ENCODE measurements at places on chromosomes 7 and 10.

GRCh38 chr7:50782375-50783208 is at the start of gene GRB10:
GRB10 (minus strand) TSS chr7:50782896; CDS start chr7:50732322, 50,574 bp downstream.
- DNase-seq: no peak

GRCh38 chr10:21740989-21741388 is 207.0 kb downstream of the MLLT10 start:
- DNase-seq: no peak

- DNase-seq: no peak
Measured at GRCh38 chr7:90424720-90425119, 21.5 kb downstream of the CLDN12 start.

GRCh38 chr10:66827353-66827752 is 98.5 kb upstream of the LRRTM3 start:
- DNase-seq: no peak

- no peak for DNase-seq
Measured at GRCh38 chr7:101488826-101489572, 126.3 kb downstream of the COL26A1 start.

GRCh38 chr10:113274176-113274829 is 278.6 kb upstream of the HABP2 start:
- DNase-seq: no peak

DNA sequence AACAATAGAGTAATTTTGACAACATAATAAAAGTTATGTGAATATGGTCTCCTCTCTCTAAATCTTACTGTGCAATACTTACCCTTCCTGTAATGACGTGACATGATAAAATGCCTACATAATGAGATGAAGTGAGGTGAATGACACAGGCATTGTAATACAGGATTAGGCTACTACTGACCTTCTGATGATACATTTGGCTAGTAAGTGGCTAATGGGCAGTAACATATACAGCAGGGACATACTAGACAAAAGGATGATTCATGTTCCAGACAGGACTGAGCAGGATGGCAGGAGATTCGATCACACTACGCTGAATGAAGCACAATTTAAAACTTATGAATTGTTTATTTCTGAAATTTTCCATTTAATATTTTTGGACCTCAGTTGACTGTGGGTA is 4.7 kb downstream of the C10orf88 start:
- no peak for DNase-seq

- DNase-seq: peak; percentile 22
Measured at GRCh38 chr10:98636921-98637329, 190.2 kb upstream of the HPS1 start.

GRCh38 chr10:119491966-119492757 is 50.4 kb downstream of the RGS10 start:
- no peak for DNase-seq

- no peak for DNase-seq
Measured at GRCh38 chr7:27826357-27826756, 86.4 kb downstream of the TAX1BP1 start.

- DNase-seq: peak; percentile 79
Measured at GRCh38 chr7:117132321-117133120, 179.2 kb downstream of the ST7 start.

DNA sequence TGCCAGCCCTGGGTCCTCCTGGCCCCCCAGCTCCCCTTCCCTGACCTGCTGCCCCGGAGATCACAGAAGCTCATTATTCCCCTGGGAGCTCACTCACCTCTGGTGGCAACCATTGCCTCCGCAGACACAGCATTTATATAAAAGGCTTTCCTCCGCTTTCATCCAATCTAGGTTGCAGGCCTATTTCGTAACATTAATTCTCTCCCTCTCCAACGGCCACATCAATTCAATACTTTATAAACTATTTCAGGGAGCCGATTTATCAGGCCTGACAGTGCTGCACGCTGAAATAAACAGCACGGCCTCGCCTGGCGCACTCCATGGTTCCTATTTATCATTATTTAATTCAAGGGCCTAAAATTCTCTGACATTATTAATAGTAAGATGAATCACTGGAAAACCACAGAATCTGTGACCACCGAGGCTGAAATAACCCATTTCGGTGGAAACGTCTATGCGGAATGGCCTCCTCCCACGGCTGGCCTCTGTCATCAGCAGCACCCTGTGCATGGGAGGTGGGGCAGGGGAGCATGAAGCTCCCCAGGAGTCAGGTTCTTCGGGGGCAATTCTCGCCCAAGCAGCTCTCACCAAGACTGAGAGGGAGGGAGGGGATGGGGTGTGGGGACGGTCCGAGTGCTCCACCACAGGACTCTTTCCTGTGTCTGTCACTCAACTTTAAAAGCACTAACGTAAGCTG is 249.3 kb upstream of the PFKP start:
- no peak for DNase-seq

DNA sequence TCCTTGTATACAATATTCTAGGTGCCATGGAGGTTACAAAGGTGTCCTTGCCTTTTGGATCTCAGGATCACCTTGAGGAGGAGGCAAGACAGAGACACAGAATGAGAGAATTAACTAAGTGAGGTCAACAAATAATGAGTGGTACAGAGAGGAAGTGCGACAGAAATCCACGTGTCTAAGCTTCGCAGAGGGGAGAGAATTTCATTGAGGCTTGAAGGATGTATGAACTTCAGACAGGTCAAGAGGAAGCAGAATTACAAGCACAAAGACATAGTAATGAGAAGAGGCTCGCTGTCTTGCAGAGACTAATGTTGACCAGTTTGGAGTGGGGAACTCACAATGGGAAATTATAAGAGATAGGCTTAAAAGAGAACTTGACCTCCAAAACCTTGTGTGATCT is 308.7 kb downstream of the FRMD4A start:
- DNase-seq: no peak

DNA sequence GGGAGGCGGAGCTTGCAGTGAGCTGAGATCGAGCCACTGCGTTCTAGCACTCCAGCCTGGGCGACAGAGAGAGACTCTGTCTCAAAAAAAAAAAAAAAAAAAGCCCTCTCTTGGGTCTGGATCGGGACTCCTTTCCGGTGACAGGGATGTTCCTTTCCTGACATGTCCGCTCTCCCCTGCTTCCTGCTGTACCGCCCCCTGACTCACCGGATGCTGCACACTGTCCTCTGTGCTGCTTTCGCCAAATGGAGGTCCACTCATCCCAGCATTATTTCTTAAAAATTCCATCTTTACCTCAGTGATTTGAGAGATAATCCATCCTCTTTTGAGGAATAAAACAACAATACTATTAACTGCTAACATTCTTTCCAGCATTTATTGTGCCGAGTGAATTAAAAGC is 113.8 kb upstream of the EEPD1 start:
- no peak for DNase-seq

DNA sequence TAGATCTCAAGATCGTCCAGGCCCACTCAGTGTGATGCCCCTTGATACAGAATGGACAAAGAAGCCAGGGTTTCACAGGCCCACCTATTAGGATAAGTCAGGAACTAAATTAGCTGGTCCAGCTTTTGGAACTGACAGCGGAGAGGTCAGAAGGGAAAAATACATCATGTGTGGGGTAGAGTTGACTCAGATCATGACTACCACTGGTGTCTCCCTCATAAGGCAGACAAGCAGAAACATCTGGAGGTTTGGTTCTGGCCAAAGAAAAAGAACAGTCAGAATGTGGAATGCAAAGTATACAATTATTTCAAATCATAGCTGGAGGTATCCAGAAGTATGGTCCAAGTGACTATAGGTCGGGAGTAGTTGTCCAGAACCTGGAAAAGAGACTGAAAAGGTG is 621.1 kb upstream of the CELF2 start:
- no peak for DNase-seq

DNA sequence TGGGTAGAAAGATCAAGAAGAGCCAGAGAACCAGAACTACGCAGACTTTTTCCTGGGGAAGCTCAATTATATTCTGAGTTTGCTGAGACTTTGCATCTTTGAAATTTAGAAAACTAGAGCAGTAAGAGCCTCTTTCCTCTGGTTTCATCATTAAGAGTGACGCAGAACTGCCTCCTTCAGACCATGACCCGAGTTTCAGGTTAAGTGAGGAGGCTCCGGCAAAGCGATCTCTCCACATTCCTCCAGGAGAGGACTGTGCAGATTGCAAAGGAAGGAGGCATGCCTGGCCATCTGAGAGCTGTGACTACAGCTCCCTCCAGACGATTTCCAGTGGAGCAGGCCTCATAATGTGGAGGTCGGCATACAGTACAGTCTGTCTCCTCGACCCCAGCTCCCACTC is 115.8 kb upstream of the LANCL2 start:
- DNase-seq: no peak

DNA sequence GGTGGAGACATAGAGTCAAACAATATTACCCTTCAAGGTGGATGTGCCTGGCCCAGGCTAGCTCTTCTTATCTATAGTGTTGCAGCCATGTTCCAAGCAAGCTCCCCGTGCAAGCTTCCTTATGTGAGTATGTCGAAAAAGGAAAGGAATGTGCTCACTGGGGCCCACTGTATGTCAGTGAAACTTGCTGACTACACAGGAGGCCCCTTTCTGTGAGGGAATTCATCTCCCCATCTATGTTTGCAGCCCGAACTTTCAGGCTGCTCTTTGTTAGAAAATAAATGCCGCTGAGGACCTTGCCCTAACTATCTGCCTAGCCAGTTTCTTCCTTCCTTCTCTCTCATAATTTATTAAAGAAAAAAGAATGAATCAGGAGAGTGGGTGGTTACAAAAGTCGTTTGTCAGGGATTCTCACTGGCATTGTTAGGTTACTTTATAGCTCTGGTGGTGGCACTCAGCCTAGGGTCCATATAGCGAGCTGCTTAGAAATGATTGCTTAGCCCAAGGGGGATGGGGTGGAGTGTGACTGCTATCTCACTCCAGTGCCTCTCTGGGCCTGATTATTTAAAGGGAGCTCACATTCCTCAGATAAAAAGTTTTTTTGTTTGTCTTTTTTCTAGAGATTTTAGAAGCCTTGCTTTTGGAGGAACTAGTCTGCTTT is 302.1 kb downstream of the ABCA13 start:
- no peak for DNase-seq

DNA sequence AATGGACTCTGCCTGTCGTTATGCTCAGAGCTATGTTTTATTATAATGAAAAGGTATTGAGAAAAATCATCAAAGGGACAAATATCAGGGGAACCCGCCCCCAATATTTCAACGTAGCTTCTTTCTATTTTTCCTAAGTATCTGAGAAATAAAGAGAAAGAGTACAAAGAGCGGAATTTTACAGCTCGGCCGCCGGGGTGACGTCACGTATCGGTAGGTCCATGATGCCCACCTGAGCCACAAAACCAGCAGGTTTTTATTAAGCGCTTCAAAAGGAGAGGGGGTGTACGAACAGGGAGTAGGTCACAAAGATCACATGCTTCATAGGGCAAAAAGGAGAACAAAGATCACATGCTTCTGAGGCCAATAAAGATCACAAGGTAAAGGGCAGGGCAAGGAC is 281.6 kb upstream of the POM121L12 start:
- no peak for DNase-seq

GRCh38 chr7:104412911-104413310 is 84.5 kb downstream of the LHFPL3 start:
- DNase-seq: no peak

- no peak for DNase-seq
Measured at GRCh38 chr7:74012842-74013249, 15.1 kb upstream of the ELN start.

DNA sequence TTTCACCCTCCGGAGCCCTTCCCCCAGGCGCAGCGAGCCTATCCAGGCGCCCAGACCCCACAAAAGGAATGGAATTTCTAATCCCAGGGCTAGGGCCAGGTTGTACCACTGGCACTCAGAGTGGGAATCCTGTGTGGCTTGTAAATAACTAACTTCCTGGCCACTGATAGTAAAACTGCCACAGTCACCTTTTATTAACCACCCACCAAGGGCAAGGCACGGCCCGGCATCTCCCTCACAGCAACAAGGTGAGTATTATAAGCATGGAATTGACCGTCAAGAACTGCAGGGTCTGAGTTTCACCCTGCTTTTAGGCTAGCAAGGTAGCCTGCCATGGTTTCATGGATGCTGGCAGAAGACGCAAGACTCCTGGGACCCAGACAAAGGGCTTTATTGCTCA is 51.1 kb downstream of the SPOCK2 start:
- DNase-seq: no peak

GRCh38 chr7:142177869-142178268 is 66.4 kb downstream of the MGAM2 start:
- no peak for DNase-seq
